Putamen (tissue), 1 donor: ENCODE measurements at places on chromosomes 13 and 19.

DNA sequence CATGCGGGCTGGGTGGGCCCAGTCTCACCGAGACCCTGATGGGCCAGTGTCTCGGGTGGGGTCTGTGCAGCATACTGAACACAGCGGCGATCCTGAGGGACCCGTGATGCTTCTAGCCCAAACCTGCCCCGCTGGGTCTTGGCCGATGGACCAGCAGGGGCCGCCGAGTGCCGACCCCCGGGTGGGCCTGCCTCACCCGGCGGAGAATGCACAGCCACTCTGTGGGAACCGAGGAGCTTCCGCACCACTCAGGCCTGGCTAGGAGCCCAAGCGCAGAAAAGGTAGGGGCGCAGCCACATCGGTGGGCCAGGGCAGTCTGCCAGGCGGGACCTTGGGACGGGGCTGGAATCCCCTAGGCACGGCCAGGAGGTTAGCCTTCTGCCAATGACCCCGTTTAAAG, 72.6 kb downstream of the TEX26 start:
- no peak for DNase-seq

DNA sequence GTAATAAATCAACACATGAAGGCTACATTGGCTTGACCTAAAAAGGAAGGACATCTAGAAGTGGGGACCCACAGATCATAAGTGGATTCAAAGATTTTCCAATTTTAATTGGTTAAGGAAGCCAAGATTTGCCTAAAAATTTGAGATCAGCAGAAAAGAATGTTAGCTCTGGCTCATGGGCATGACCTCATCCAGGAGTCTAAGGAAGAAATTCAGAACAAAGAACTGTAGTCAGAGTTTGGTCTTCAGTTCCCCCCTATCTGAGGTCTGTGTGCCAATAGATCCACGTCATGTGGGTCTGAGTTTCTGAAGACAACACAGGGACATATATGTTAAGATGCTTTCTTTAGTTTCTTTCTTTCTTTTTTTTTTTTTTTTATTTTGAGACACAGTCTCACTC, 648.8 kb upstream of the SPRY2 start:
- no peak for DNase-seq

DNA sequence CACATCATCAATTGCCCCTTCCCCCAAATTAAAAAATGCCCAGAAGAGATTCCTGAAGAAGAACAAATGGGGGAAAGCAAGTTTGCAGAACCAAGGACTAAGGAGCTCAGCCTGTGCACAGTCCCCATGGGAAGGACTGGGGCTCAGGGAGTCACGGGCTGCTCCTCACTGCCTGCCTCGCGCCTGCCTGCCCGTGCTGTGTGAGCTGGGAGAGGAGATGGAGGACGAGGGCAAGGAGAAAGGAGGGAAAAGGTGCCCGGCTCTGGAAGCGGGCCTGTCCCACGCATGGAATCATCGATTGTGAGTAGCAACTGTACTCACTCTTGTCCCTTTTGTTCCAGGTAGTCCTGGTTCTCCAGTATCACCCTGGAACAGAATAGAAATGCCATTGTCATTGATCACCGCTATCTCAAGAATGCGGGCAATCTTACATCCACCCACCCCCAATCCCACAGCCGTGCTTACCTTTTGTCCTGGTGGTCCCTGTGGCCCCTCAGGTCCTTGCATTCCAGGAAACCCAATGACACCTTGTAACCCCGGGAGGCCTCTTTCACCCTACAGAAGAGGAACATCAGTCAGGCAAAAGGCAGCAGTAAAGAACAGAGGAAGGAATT, 93.4 kb downstream of the COL4A1 start:
- DNase-seq: no peak

GRCh38 chr13:32033744-32034143, 2.2 kb downstream of the FRY start:
- no peak for DNase-seq

DNA sequence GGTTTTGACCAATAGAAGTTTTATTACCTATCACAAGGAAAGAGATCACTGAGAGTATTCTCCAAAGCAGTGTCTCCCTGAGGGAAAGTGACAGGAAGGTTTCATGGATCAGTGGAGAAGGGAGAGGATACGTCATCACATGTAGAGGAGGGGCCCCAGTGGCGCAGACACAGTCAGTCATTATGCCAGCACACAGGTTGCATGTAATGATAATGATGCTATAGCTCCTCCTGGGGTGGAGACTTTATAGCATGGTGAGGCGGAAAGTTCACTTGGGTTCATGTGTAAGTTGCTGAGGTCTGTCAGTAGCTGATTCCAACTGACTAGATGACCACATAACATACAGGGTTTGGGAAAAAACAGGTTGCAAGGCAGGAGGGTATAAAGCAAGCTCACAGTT, 88.8 kb downstream of the FNDC3A start:
- DNase-seq: no peak
